ENCODE measurements at places on chromosomes 5 and 9. TPM values are rescaled to one million over a fixed set of nuclear protein-coding genes. Genes with fewer than 3 reads are reported as not detected.

NIM1K gene
- 0.04 TPM for total RNA-seq

ASS1 gene
- 1,949 TPM for total RNA-seq

CEL gene
- 0.71 TPM for total RNA-seq

FAT2 gene
- 0.04 TPM for total RNA-seq

CTSV gene
- total RNA-seq, result 21.0 TPM

- H3K4me3 ChIP-seq, result no peak overlapping the region
- H3K27me3 ChIP-seq, result no peaks in the 10 kb centered on the region
- H3K36me3 ChIP-seq, result no peaks in the 10 kb centered on the region
- peaks cover 17% of the 10 kb centered on the region for H3K4me1 ChIP-seq
- no peak for DNase-seq
- H3K27ac ChIP-seq, result no peak overlapping the region
Measured at GRCh38 chr9:82170866-82171265, 182.3 kb downstream of the SPATA31D1 start.

GRCh38 chr9:124000161-124000783, 11.3 kb upstream of the LHX2 start:
- peak overlapping the region; percentile 41 for H3K4me3 ChIP-seq
- H3K27ac ChIP-seq, result no peak overlapping the region
- peaks cover 35% of the 10 kb centered on the region for H3K27me3 ChIP-seq

DNA sequence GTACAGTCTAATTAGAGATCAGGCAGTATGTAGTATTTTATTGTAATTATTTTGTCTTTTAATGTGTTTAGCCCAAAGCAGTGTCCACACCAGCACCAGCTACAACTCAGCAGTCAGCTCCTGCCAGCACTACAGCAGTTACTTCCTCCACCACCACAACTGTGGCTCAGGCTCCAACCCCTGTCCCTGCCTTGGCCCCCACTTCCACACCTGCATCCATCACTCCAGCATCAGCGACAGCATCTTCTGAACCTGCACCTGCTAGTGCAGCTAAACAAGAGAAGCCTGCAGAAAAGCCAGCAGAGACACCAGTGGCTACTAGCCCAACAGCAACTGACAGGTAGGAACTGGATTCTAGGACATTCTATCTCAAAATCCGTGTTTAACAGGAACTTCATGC, 23.2 kb downstream of the RAD23B start:
- no peak overlapping the region for H3K4me3 ChIP-seq
- H3K36me3 ChIP-seq, result peaks cover 85% of the 10 kb centered on the region
- H3K27me3 ChIP-seq, result no peaks in the 10 kb centered on the region
- H3K27ac ChIP-seq, result no peak overlapping the region
- H3K4me1 ChIP-seq, result no peaks in the 10 kb centered on the region

DNA sequence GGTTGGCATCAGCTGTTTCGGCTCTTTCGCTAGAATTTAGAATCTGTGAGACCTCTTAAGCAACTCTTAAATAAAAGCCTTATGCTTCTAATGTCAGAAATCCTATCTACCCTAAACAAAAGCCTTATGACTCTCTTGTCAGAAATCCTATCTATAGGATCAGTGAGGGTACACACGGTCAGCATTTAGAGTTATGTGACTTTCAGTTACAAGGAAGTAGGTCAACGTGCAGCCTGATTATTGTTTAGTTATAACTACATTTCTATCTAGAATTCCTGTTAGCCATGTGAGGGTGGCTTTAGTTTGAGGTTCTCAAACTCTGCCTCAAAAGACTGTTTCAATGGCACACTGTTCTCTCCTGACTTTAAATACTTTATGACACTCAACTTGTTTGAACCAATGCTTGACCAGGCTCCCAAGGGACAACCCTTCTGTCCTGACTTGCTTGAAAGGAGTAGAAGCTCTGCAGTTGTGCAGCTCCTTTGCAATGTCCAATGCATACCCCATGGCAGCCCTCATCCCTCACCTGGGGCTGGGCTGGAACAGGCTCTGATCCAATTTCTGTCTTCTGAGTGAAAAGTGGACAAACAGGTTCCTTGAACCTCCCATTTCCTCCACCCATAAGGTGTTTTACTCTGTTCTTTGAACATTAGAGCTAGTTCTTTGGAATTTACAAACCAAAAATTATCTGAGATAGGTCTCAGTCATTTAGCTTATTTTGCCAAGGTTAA, 251.6 kb upstream of the PIK3R1 start:
- no peaks in the 10 kb centered on the region for H3K36me3 ChIP-seq
- no peak overlapping the region for H3K4me3 ChIP-seq
- H3K27me3 ChIP-seq, result no peaks in the 10 kb centered on the region
- no peak for DNase-seq
- no peak overlapping the region for H3K27ac ChIP-seq

GRCh38 chr9:95284162-95285080, 33.1 kb downstream of the FANCC start:
- H3K4me3 ChIP-seq, result no peak overlapping the region
- no peak overlapping the region for H3K27ac ChIP-seq
- no peaks in the 10 kb centered on the region for H3K27me3 ChIP-seq

GRCh38 chr5:50945139-50945538, 278.7 kb downstream of the PARP8 start:
- H3K4me1 ChIP-seq, result no peaks in the 10 kb centered on the region
- H3K27ac ChIP-seq, result no peak overlapping the region
- no peaks in the 10 kb centered on the region for H3K27me3 ChIP-seq
- H3K36me3 ChIP-seq, result no peaks in the 10 kb centered on the region

DNA sequence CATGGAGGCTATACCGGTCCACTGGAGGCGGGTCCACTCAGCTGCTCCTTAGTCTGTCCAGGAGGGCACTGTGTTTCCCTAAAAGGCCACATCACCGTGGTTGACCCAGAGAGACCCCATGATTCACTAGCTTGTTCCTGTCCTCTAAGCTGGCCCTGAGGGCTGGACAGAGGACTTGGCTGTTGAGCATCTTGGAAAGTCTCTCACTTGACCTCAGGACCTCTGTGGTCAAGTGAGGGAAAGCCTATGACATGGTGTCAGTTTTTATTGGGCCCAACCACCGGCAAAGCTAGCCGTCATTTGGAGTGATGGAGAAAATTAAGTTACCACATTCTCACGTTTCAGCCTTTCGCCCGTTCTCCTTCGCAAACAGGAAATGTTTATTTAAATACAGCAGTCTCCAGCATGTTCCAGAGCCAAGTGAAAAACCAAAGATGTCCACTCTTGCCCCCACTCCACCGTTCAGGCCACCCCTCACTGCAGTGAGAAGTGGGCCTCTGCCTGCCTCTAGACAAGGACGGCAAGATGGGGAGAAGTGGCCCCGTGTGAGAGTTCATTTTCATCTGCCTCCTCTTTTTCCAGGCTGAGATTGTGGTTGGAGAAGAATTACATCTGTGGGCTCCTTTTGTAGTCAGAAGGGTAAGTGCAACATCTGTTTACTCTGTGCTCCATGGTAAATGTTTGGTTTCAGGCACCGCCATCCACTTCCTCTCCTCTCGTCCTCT, 4.4 kb downstream of the SLIT3 start:
- H3K4me1 ChIP-seq, result no peaks in the 10 kb centered on the region
- no peak overlapping the region for H3K27ac ChIP-seq
- DNase-seq, result peak; percentile 4

DNA sequence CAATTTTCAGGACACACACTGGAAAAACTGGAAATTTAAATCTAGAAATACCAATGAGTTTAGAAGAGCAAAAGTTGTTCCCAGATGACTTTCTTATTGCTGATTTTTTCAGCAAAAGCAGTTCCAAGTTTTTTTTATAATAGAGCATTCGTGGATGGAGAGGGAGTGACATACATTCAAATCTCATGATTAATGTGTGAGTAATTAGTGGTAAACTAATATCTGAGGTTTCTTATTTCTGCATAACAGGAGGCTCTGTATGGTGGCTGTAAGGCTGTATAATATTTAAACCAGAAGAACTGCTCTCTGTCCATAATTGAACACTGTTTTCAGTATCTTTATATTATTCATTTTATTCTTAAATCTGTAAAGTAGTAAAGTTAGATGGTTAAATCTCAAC, 25.8 kb downstream of the LYSMD3 start:
- no peak for DNase-seq
- no peaks in the 10 kb centered on the region for H3K4me1 ChIP-seq
- peaks cover 6% of the 10 kb centered on the region for H3K36me3 ChIP-seq
- H3K27me3 ChIP-seq, result no peaks in the 10 kb centered on the region
- H3K4me3 ChIP-seq, result no peak overlapping the region

GRCh38 chr5:159911349-159911748, 4.9 kb upstream of the ADRA1B start:
- no peak overlapping the region for H3K27ac ChIP-seq
- H3K4me3 ChIP-seq, result no peak overlapping the region
- no peaks in the 10 kb centered on the region for H3K4me1 ChIP-seq
- H3K27me3 ChIP-seq, result peaks cover 4% of the 10 kb centered on the region
- no peak for DNase-seq
- H3K36me3 ChIP-seq, result no peaks in the 10 kb centered on the region

- peaks cover 27% of the 10 kb centered on the region for H3K4me1 ChIP-seq
- no peaks in the 10 kb centered on the region for H3K36me3 ChIP-seq
- H3K4me3 ChIP-seq, result peak overlapping the region; percentile 29
- H3K27ac ChIP-seq, result peak overlapping the region; percentile 7
Measured at GRCh38 chr5:95861221-95861863, 38.8 kb upstream of the GLRX start.

GRCh38 chr5:171891595-171891994, 106.0 kb downstream of the SMIM23 start:
- peaks cover 34% of the 10 kb centered on the region for H3K36me3 ChIP-seq
- H3K27ac ChIP-seq, result no peak overlapping the region
- no peaks in the 10 kb centered on the region for H3K27me3 ChIP-seq
- DNase-seq, result no peak

GRCh38 chr9:37978481-37978864, 74.5 kb upstream of the SLC25A51 start:
- peaks cover 8% of the 10 kb centered on the region for H3K36me3 ChIP-seq
- no peak for DNase-seq
- no peak overlapping the region for H3K27ac ChIP-seq
- no peak overlapping the region for H3K4me3 ChIP-seq
- no peaks in the 10 kb centered on the region for H3K27me3 ChIP-seq
- peaks cover 38% of the 10 kb centered on the region for H3K4me1 ChIP-seq

DNA sequence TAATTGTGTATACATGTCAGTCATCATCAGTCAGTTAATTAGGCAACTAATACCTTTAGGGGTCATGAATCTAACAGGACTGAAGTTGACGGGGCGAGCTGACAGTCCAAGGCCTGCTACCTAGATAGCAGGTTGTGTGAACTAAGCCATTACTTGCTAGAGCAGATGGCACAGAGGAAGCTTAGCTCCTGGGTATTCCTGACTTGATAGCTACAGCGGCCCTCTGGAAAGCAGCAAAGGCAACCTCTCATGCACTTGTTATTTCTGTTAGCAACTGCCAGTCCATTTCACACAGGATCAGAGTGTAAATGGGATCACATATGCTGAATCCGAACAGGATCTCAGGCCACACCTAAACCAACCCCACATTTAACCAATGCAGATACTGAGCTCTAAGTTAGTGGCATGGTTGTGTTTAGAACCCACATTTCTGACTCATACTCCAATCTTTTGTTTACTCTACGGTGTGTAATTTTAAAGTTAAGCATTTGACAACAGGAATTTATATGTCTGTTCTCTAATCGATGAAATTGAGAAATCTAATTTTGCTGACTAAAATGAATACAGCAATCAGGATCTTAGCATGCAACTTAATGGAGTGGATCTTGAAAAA, 521.3 kb upstream of the ZNF608 start:
- peaks cover 8% of the 10 kb centered on the region for H3K4me1 ChIP-seq
- H3K36me3 ChIP-seq, result no peaks in the 10 kb centered on the region
- H3K4me3 ChIP-seq, result no peak overlapping the region
- no peaks in the 10 kb centered on the region for H3K27me3 ChIP-seq
- no peak for DNase-seq
- no peak overlapping the region for H3K27ac ChIP-seq

DNA sequence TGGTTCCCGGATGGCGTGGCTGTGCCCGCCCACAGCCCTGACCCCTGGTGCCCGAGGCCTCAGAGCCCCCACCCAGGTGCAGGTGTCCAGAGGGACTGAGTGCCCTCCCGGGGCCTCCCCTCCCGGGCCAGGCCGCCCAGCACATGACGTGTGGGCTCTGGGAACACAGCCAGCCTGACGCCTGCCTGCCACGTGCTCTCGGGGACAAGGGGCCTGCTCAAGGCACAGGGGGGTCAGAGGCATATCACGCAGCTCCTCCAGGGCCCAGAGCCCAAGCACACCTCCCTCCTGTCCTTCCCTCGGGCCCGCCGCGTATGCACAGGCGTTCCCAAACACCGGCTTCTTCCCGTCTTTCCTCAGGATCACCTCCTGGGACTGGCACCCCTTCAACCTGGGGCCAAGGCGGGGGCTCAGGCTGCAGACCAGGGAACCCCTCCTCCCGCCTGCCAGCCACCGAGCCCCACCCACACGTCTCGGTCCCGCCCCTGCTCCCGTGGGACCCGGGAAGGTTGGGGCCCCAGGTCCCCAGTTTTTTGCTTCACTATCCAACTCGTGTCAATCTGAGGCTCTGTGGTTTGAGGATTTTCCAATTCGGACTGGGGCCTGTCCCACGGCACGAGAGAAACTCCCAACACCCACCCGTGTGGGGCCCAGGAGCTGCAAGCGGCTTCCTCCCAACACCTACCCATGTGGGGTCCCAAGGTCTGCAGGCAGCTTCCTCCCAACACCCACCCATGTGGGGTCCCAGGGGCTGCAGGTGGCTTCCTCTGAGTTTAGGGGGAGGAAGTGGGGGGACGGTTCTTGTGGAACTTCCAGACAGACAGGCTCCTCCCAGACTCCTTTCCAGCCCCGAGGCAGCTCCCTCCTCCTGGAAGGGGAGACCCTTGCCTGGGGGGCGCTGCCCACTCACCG, 1.5 kb downstream of the LCN10 start:
- peaks cover 24% of the 10 kb centered on the region for H3K27me3 ChIP-seq
- peaks cover 15% of the 10 kb centered on the region for H3K4me1 ChIP-seq
- H3K4me3 ChIP-seq, result no peak overlapping the region
- no peak for DNase-seq

- no peak for DNase-seq
- no peaks in the 10 kb centered on the region for H3K36me3 ChIP-seq
- no peak overlapping the region for H3K27ac ChIP-seq
- no peak overlapping the region for H3K4me3 ChIP-seq
Measured at GRCh38 chr9:108423433-108423832, 432.4 kb downstream of the ACTL7B start.

GRCh38 chr5:9374025-9374424, 171.8 kb downstream of the SEMA5A start:
- no peak overlapping the region for H3K27ac ChIP-seq
- no peaks in the 10 kb centered on the region for H3K4me1 ChIP-seq
- no peaks in the 10 kb centered on the region for H3K27me3 ChIP-seq

DNA sequence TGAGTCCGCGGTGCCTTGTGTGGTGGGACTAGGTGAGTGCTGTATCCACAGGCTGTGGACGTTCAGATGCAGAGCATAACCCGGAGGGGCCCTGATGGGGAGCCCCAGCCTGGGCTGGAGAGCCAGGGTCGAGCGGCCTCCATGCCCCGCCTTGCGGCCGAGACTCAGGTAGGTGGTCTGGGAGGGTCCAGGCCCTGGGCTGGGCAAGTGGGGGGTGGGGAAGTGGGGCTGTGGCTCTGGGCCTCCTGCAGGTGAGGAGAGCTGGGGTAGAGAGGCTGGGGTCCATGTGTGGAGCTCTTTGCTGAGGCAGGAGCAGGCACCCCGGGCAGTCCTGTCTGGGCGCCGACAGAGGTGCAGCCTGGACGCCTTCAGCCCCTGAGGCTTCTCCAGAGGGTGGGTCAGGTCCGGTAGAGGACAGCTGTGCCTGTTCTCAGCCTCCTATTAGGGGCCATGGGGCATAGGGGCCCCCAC, 241.1 kb downstream of the CACNA1B start:
- H3K36me3 ChIP-seq, result no peaks in the 10 kb centered on the region
- no peaks in the 10 kb centered on the region for H3K4me1 ChIP-seq
- peaks cover 9% of the 10 kb centered on the region for H3K27me3 ChIP-seq
- no peak overlapping the region for H3K27ac ChIP-seq
- DNase-seq, result no peak
